ENCODE measurements at places on chromosomes 16 and 17. TPM values are rescaled to one million over a fixed set of nuclear protein-coding genes. Genes with fewer than 3 reads are reported as not detected.

MYADML2 gene
- total RNA-seq = not detected

DNA sequence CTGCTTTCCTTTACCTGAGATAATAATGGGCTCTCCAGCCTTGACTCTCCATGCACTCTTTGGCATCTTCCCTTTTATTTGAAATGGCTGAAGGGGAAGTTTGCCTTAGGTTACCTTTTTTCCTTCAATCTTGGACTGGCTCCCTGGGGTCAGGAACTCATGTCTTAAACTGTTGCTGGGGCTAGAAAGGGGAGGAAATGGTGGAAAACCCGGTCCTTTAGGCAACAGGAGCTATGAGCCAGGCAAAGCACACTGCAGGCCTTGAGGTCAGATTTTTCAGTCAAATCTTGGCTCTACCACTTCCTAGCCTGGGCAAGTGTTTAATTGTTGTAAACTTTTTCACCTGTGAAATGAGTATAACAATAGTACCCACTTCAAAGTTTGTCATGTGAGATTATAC, 30.2 kb downstream of the MINK1 start:
- no peak for DNase-seq

DNA sequence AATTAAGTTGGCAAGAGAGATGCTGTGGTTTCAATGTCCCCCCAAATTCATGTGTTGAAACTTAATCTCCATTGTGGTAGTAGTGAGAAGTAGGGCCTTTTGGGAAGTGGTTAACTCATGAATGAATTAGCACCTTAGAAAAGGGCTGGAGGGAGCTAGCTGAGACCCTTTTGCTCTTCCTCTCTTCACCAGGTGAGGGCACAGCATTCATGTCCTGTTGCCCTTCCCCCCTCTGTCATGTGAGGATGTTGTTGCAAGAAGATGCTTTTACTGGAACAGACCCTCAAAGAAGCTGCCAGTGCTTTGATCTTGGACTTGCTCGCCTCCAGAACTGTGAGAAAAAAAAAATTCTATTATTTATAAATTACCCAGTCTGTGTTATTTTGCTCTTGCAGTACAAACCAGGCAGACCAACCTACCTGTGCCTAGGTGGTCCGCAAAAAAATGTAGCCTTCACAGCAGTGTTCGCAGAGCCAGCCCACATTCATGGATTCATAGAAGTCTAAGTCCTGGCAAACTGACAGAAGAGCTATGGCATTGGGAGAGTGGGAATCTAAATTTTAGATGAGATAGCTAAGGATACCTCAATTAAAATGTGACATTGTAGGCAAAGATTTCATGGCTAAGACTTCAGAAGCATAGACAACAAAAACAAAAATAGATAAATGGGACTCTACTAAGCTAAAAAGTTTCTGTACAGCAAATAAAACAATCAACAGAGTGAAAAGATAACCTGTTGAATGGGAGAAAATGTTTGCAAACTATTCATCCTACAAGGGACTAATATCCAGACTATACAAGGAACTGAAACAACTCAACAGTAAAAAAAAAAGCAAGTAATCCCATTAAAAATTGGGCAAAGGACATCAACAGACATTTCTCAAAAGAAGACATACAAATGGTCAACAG, 32.0 kb upstream of the ABCA5 start:
- DNase-seq = no peak

DNA sequence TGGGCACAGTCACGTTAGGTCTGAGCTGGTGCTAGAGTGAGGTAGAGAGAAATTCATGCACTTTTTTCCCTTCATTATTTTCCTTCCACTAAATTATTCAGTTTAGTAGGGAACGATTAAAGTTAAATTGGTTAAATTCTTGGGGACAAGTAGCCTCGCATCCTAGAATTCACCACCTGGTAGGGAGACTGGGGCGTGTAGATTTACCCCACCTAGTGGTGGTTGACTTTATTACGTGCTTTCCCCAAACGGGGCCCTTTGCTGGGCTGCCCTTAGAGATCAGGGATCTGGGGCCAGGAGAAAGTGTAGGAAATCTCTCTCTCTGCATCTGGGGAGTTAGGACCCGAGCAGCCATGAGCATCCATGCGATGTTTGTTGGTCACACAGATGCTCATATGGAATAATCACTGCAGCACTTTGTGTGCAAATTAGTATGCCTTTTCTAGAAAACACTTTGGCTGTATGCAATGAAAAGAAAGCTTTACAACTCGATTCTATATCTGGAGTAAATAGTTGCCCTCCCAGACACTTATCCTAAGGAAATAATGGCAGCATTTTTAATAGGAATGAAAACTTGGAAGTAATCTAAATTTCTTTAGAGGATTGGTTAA, 107.0 kb downstream of the PLCG2 start:
- no peak for DNase-seq

GRCh38 chr16:3509470-3509928, 8.7 kb downstream of the CLUAP1 start:
- DNase-seq = peak; percentile 67

- DNase-seq = no peak
These were observed 30.0 kb downstream of the CRISPLD2 start for GRCh38 chr16:84849751-84850150.

DNA sequence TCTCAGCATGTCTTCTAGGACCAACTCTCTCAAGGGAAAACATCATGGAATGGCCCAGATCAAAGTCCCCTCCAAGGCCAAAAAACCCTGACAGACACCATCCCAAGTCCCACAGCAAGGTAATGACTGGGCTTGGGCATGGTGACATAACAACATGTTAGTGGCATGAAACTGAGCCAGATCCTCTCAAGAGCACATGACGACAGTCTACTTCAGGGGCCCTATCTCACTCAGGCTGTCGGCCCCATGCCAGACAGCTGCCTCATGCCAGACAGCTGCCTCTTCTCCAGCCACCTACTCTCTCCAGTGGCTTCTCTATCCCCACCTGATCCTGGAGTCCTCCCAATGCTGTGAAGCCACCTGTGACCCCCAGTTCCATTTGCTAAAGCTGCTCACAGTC, 18.4 kb downstream of the HSD11B2 start:
- DNase-seq = no peak

SCNN1B gene
- total RNA-seq = 3.0 TPM

DNA sequence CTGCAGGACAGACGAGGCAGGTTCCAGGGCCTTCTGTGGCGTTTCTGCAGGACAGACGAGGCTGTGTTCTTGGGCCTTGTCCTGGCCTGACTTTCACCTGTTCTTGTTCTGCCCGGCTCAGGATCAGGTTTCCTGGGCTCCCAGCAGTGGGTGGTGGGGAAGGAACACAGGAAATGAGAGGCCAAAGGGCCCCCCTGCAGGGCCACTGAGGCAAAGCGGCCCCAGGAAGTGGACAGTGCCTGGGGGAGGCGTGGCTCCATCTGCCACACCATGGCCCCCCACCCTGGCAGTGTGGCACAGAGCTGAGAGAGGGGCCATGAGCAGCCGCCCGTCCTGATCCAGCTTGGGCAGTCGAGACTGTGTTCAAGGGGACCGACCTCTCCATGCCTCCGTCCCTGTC, 20.7 kb downstream of the SPIRE2 start:
- no peak for DNase-seq

All from breast epithelium (tissue), 4 donors.